ENCODE measurements at places on chromosomes 11 and 22. TPM values are rescaled to one million over a fixed set of nuclear protein-coding genes. Genes with fewer than 3 reads are reported as not detected.
A peak's percentile ranks its signal among the peaks of the same experiment; 100 is the strongest.

DNA sequence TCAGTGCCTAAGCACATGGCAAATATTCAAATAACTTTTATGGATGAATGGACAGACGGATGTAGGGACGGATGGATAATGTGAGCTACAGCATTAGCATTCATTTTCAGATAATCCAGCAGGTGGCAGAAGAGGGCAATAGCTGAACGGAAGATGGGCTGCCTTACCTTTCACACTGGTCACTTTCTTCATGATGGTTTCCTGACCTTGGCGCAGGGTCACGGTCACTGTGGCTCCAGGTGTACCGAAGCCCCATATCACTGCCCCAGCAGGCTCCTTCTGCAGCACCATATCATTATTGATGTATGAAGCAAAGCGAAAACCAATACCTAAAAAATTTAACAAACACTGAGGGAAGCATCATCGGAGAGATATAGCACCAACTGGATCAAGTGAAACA lies 4.3 kb downstream of the SIAE start:
- DNase-seq, result no peak

DNA sequence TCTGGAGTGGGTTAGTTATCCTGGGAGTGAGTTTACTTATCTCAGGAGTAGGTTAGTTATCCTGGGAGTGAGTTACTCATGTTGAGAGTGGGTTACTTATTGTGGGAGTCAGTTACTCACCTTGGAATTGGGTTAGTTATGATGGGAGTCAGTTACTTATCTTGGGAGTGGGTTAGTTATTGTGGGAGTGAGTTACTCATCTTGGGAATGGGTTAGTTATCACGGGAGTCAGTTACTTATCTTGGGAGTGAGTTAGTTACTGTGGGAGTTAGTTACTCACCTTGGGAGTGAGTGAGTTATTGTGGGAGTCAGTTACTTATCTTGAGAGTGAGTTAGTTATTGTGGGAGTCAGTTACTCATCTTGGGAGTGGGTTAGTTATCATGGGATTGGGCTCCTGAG lies 49.6 kb upstream of the B3GAT1 start:
- DNase-seq, result no peak

- DNase-seq, result peak; percentile 17
Measured at GRCh38 chr11:115506954-115507675, 2.9 kb upstream of the CADM1 start.

GRCh38 chr11:9972989-9973388 lies 309.1 kb downstream of the SWAP70 start:
- DNase-seq, result no peak

DNA sequence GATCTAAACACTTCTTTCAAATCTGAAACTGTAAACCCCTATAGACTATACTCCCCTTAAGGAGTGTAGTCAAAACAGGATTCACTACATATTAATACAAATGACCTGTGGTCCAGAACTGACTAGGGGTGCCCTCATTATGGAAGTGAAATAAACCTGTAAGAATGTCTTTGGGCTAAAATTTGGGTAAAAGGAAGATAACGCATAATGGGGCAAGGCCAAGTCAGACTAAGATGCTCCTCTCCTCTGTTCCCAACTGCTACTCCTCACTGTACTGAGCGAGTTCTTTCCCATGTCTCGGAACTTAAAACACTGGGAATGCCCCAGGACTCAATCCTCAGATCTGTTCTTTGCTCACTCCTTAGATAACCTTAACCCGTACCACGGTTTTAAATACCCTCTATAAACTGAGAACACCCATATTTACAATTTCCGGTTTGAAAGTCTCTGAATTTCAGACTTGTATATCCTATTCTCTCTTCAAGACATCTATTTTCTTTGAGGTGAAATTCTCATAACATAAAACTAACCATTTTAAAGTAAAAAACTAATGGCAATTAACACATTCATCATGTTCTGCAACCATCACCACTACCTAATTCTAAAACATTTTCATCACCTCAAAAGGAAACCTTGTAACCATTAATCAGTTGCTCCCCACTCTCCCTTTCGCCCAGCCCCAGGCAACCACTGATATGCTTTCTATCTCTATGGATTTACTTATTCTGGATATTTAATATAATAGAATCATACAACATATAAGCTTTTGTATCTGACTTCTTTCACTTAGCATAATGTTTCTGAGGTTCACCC lies 4.0 kb downstream of the THAP12 start:
- DNase-seq, result no peak

DNA sequence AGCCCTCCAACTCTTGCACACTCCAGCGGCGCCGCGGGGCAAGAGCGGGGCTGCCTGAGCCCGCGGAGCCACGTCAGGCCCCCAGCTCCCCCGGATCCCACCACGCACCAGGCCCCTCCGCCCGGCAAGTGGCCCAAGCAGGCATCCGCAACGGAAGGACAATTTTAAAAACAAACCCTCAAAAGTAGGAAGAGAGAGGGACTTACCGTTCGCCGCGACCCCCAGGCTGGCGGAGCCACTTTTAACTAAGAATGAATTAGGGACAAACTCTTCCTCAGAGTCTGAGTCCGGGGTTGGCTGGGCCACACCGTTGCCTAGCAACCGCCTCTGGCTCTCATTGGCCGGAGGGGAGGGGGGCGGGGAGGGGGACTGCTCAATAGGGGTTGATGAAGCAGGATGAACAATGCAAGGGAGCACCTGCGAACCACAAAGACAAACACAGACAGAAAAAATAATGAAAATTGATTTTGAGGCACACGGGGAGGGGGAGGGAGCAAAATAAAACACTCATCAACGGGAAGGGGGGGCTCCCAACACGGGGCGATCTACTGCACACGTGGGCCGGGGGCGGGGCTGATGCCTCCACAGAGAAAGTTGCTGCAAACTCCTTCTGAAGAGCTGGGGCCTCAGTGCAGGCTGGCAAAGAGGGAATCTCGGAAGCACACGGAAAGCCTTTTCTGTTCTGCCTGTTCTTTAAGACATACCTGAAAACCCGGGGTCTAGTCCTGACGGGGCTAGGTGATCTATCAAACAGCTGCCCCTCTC lies 387.5 kb upstream of the NARS2 start:
- peak; percentile 40 for DNase-seq

DNA sequence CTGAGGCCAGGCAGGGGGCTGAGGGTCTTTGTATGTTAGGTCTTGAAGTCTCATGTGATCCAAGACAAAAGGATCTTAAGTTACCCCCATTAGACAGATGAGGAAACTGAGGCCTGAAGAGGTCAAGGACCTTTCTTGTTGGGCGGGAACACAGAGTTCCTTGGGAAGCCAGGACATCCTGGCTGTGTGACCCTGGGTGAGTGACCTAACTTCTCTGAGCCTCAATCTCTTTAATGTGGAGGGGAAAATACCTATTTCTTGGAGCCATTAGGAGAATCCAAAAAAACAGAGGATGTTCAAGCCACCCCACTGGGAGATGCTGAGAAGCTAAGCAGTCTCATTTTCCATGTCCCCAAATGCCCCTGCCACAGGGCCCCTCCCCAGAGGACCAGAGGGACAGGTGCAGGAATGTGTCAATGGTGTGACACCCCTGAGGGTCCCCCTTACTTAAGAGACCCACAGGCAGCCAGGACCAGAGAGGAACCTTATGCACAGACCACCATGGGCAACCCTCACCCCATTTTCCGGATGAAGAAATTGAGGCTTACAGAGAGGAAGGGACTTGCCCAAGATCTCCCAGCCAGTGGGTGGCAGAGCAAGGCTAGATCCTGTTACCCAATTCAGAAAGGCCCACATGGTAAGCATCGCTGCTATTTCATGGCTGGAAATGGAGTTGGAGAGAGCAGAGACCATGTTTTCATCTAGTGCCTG lies 8.0 kb downstream of the RAC2 start:
- no peak for DNase-seq

Gene RAC2
- not detected for total RNA-seq

Gene GTF2H1
- total RNA-seq, result 84.2 TPM

Gene ANO5
- total RNA-seq, result 26.8 TPM

Gene ASCL2
- total RNA-seq, result 1.4 TPM

Gene SCGB1A1
- not detected for total RNA-seq

Gene RRP7A
- total RNA-seq, result 21.5 TPM

Gene OR8G5
- total RNA-seq, result 0.16 TPM

Gene ALKBH8
- total RNA-seq, result 20.1 TPM

Data from occipital lobe (tissue), 3 donors.